ENCODE measurements at places on chromosomes 7 and 10.

- DNase-seq, result no peak
Measured at GRCh38 chr10:89440226-89441009, 26.1 kb downstream of the IFIT5 start.

DNA sequence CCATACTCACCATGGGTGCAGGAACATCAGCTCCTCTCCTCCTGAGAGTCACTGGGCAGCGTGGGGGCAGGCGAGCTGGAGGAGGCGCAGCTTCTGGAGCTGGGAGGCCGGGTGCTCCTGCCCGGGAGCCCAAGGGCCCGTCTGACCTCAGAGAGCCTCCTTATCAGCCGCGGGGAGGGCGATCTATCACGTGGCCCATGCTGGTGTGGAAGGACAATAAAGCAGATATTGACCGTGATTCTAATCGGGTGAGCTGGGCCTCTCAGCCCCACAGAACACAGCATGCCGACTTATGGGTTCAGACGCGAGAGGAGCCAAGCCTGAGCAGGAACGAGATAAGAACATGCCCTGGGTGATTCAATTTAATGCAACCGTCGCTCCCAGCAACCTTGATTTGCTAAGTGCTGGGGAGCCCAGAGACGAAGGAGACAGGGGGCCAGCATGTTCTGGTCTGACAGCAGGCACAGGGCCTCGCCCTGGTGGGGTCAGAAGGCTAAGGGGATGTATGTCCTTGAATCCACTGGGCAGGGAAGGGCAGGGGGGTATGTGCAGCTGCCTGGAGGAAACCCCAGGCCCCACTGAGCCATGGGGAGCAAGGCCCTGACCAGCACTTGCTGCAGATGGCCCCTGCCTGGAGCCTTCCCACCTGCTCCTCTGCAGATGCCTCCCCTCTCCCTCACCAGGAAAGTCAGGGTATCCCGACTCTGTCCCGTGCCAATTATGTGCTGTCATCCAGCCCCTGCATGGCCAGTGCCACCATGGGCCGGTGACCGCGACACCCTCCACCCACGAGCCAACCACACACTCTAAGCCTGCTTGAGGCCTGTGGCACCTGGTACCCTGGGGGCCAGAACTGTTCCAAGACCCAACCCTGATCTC lies 95.3 kb upstream of the RET start:
- DNase-seq, result no peak

- DNase-seq, result no peak
Measured at GRCh38 chr7:40586197-40586596, 451.4 kb downstream of the SUGCT start.

DNA sequence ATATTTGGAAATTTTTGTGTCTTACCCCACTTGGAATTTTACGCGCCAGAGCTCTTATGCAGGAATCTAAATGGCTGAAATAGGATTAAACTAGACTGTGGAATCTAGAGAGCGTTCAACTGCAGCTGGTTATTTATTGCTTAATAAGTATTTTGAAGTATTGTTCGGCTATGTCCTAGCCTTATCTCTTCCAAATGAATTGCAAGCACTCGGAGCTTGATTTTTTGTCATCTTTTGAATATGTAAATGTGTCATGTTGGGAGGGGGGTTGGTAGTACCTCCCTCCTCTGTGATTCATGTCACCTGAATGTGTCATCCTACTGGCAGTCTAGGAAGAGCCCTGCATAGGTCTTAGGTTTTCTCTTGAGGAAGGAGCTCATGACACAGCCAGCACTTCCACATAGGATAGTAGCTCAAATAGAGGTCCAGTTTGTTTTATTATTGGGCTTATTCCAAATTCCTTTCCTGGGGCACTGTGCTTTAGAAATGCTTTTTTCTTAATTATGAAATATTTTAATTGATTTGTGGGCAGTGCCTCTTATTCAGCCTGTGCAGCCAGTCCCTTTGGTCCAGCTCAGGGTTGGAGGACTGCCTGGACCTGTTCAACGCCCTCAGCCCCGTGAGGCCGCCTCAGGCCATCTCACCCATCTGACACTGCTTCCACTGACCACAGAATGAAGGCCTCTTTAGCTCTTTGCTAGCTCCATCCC lies 22.5 kb upstream of the TRIL start:
- no peak for DNase-seq

- no peak for DNase-seq
Measured at GRCh38 chr10:95408983-95409873, 118.4 kb upstream of the PDLIM1 start.

- no peak for DNase-seq
Measured at GRCh38 chr10:46255801-46256747, 30.7 kb upstream of the ANTXRL start.

- no peak for DNase-seq
Measured at GRCh38 chr7:132475037-132475668, 101.1 kb downstream of the PLXNA4 start.

DNA sequence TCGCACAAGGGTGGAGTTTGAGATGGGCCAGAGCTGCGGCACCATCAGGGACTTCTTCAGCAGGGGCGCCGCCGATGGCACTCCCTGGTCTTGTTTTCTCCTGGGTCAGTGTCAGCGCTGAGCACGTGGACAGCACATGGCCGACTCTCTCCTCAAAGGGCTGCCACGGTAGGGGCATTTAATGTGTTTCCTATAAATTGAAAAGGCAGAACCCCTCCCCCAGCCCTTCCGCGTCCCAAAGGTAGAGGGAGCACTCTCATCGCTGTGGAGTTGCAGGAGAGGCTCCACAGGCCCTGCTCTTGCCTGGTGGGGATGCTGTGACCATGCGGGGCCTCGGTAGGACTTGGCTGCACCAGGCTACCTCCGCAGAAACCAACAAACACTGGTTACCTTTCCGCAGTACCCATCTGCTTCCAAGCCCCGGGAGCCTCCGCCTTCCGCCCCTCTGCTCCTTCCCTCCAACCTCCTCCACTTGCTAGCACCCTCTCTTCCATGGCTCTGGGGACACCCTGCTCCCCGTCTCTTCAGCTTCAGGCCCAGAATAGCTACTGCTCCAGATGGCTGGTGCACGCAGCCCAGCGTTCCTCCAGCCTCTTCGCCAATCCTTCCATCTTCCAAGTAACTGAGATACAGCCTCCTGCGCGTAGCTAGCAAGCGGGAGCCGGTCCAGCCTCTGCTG lies 166.3 kb upstream of the ADCY1 start:
- DNase-seq, result no peak

DNA sequence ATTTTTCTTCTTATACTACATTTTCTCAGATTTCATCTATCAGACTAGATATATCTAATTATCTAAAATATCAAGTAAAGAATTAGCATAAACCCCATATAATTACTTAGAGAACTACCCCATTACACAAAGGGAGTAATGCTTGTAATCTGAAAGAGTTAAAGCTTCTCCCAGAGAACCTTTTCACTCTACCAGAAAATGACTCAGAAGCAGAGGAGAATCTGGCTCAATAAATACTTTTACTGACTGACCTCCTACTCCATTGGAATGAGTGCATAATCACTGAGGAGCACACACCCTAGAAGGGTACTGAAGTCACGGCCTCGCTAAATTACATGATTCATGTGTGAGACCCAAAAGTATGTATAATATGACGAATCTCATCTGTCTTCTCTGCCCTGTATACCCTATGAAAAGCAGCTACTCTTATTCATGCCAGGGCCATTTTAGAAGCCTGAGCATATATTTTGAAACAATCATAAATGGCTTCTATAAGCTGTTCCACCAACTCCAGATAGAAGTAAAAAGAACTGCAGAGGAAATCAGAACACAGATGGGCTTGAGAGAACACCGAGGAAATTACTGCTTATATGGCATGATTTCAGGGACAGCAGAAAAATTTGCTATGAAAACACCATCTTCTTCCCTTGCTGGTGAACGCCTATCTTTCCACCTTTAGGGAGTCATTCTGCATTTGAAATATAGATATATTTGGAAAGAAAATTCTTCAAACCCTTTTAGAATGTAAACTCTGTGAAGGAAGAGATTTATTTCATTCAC lies 32.7 kb downstream of the DNMBP start:
- no peak for DNase-seq

DNA sequence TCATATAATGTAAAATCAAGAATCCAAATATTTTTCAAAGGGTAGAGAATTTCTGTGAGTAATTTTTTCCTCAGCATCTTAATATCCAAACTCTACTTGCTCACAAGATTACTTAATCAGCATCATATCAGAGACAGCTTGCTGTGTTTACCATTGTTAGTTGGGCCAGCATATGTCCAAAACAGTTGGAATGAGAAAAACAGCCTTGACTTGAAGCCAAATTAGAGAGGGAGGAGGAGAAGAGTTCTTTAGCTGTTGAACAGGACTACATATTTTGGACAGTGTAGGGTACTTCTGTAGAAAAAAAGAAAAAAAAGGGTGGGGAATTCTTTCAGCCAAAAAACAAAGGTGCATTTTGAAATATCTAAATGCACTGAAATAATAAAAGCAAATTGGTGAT lies 69.8 kb downstream of the HDAC9 start:
- no peak for DNase-seq

- DNase-seq, result peak; percentile 11
Measured at GRCh38 chr10:58512491-58513187, at the start of gene BICC1. BICC1 (plus strand) TSS chr10:58512872; CDS start chr10:58513144, 272 bp downstream.

DNA sequence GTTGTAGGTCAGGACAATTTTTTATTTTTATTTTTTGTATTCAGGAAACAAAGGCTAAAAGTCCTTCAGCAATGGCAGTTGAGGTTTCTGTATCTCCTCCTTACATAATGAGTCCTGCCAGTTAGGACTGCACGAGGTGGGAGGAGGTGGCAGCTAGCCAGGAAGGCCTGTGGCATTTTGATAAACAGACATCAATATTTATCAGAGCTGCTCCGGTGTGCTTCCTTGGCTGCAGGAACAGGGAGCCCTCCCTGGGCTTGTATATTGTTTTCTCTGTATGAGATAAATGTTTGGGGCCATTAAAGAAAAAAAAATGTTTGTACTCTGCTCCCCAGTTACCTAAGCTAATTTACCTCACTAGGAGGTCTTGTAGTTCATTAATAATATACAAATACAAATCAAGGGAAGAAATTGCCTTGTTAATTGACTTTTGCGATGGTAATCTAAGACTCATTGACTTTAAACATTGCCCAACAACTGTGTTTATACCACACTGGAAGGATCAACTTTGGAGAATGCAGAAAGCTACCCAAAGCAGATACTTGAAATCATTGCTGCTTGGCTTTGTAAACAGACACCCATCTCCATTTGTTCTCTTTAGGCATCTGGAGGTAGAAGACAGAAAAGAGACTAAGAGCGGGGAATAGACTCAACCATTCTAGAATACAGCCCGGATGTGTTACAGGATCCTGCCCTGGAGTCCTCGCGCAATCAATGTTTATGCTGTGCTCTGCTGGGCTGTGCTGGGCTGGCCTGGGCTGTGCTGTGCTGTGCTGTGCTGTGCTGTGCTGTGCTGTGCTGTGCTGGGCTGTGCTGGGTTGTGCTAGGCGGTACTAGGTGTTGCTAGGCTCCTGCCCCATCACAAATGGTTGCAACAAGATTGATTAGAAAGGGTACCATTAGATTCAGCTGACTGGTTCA lies 36.5 kb upstream of the PDZD8 start:
- no peak for DNase-seq

- no peak for DNase-seq
Measured at GRCh38 chr7:31106303-31107105, 54.4 kb downstream of the ADCYAP1R1 start.

DNA sequence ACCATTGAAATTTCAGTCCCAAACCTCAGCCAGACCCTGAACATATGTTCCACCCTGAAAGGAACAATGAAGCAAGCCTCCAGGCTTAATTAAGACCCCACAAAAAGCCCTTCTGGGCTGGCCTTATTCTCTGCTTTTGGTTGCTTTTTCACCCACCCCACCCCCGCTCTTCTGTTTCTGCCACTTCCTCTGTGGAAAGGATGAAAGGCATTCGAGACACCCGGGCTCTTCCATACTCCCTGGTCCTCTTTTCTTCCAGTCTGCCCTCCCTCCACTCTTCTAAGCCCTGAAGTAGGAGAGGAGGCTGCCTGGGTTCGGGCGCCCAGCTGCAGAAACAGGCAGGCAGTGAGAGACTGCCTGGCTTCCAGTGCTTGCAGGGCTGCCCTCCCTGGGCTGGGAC lies 9.4 kb upstream of the FAM241B start:
- DNase-seq, result no peak

DNA sequence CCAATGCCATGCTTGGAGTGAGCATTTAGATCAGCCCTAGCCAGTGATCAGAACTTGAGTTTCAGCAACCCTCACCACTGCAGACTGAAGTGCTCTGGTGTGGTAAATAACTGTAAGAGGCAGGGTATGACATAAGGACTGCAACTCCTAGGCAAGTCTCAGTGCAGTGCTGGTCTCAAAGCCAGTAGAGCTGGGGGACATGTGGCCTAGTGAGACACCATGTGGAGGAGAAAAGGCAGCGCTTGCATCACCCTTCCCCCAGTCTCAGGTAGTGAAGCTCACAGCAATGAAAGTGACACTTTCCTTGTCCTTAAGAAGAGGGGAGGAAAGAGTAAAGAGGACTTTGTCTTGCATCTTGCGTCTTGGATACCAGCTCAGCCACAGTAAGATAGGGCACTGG lies 386.8 kb upstream of the POT1 start:
- no peak for DNase-seq
